Astrocyte of the spinal cord (primary cell): ENCODE measurements at places on chromosomes 3 and 15.

- DNase-seq = no peak
Measured at GRCh38 chr3:144708437-144708836, 736.8 kb downstream of the DIPK2A start.

- no peak for DNase-seq
Measured at GRCh38 chr3:77373619-77374018, 333.7 kb downstream of the ROBO2 start.

- no peak for DNase-seq
Measured at GRCh38 chr15:98778263-98778959, 130.1 kb downstream of the IGF1R start.

DNA sequence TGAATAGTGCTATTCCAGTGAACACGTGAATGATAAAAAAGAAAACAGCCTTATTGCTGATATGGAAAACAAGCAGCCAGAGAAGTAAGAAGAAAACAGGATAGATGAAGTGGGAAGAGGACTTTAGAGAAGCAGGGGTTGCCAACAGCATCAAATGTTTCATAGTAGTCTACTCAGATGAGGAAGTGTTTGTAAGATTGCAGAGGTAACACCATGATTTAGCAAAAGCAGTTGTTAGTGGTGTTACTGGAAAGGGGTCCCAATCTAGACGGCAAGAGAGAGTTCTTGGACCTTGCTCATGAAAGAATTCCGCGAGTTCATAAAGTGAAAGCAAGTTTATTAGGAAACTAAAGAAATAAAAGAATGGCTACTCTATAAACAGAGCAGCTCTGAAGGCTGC, 108.8 kb upstream of the MCTP2 start:
- DNase-seq = no peak

DNA sequence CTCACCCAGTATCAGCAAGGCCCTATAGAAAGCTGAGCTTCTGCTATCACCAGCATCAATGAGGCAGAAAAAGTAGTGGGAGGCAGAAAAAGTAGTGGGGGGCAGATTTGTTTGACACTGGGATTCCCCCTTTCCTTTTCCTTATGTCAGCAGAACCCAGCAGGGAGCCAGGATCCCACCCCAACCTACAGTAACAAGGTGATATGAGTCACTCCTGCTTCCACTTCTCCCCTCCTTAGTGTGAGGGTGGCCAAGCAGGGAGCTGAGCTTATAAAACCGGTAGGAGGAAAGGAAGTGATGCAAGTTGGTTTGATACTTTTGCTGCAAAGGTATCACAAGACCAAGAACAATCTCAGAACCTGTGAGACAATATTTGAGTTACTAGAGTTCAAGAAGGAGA, 128.7 kb downstream of the SCAPER start:
- DNase-seq = no peak

GRCh38 chr15:85760531-85761371, 34.0 kb downstream of the KLHL25 start:
- DNase-seq = no peak

GRCh38 chr3:6281662-6282061, 579.3 kb upstream of the GRM7 start:
- no peak for DNase-seq

DNA sequence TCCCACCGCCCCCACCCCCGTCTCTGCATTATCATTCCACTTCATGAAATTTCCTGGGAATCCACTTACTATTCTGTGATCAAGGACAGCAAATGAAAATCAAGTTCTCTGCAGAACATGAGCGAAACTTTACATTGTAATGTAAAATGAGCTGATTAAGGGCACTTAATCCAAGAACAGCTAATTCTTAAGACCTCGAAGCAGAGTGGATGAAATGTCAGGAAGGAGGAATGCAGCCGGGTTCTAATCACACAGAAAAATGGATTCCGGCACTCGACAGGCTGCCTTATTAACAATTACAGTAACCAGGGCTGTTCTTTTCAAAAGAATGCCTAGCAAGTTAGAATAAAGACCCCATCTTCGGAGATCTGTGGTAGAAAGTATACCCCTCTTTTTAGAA, 57.5 kb downstream of the RFTN1 start:
- DNase-seq = no peak

GRCh38 chr3:104908761-104909160, 457.9 kb upstream of the ALCAM start:
- DNase-seq = peak; percentile 56

- no peak for DNase-seq
Measured at GRCh38 chr15:81072551-81072950, 61.5 kb upstream of the CFAP161 start.

- peak; percentile 82 for DNase-seq
Measured at GRCh38 chr3:113287111-113287802, 75.9 kb downstream of the BOC start.

DNA sequence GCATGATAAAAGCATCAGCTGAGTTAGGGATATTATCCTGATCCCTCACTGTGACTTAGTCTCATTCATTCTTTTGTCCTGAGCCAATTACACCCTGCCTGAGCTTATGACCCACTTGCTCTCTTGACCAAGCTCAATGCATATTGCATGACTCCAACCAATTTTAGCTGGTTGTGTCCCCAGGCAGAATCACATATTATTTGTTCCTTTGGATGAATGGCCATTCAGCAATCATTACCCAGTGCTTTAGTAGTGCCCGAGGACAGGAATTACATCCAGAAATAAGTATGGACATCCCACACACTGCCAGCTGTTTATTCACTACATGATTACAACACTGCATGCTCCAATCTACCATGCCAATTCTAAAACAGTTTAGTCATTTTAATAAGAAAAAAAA, 322.5 kb downstream of the ZBBX start:
- no peak for DNase-seq

- DNase-seq = no peak
Measured at GRCh38 chr3:99508191-99508590, 130.2 kb upstream of the COL8A1 start.

- no peak for DNase-seq
Measured at GRCh38 chr3:138361561-138361971, 13.2 kb downstream of the MRAS start.

GRCh38 chr3:53731934-53732624, 114.1 kb downstream of the CHDH start:
- no peak for DNase-seq

- no peak for DNase-seq
Measured at GRCh38 chr15:101332061-101332467, 37.0 kb upstream of the SNRPA1 start.

DNA sequence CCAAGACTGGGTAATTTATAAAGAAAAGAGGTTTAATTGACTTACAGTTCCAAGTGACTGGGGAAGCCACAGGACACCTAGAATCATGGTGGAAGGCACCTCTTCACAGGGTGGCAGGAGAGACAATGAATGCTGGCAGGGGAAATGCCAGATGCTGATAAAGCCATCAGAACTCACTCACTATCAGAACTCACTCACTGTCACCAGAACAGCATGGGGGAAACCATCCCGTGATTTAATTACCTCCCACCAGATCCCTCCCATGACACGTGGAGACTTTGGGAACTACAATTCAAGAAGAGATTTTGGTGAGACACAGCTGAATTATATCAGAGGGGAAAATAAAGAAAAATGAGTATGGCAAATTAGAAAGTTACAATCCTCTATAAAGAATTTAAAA, 310.9 kb downstream of the BCHE start:
- no peak for DNase-seq

GRCh38 chr3:172516318-172517214, 6.7 kb downstream of the TNFSF10 start:
- peak; percentile 87 for DNase-seq

- no peak for DNase-seq
Measured at GRCh38 chr3:103247459-103247858, 812.6 kb downstream of the ZPLD1 start.

GRCh38 chr15:34582461-34583371, 735 bp downstream of the GOLGA8B start:
- DNase-seq = peak; percentile 22

- no peak for DNase-seq
Measured at GRCh38 chr3:115086344-115086743, 60.7 kb downstream of the ZBTB20 start.

GRCh38 chr3:113498221-113499005, 16.5 kb downstream of the SPICE1 start:
- DNase-seq = peak; percentile 81

DNA sequence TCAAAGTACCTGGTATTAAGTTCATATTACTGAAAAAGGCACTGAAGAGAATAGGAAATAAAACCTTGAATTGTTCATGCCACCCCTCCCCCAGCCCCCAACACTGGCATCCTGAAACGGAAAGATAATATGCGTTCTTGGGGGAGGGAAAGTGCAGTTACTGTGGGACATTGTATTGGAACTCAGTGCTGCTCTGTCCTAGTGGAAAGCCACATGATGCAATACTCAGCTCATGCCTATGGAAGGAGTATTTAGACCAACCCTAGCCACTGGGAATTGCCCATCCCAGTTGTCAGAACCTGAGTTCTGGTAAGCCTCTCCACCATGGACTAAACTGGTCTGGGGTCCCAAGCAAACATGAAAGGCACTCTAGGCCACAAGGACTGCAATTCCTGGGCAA, 680.8 kb upstream of the BCHE start:
- DNase-seq = no peak

GRCh38 chr3:51378065-51378464, 7.0 kb upstream of the MANF start:
- DNase-seq = no peak

- peak; percentile 34 for DNase-seq
Measured at GRCh38 chr3:135966271-135966961, 888 bp downstream of the PPP2R3A start.

DNA sequence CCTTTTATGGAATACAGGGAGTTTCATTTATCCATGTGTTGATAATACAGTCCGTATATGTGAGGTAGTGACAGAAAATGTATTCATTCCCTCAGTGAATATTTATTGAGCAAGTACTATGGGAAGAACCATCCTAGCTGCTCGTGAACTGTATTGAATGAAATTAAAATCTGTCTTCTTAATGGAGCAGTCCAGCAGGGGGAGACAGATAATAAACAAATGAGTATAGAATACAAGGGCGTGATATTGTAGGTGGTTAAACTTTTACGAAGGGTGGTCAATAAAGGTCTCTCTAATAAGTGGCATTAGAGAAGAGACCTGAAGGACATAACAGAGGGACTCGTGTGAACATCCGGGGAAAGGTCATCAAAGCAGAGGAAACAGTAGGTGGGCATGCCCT, 62.7 kb upstream of the OSTN start:
- peak; percentile 31 for DNase-seq

GRCh38 chr15:48604567-48604966, 40.9 kb downstream of the FBN1 start:
- no peak for DNase-seq

- DNase-seq = no peak
Measured at GRCh38 chr3:67500709-67501108, 153.7 kb downstream of the SUCLG2 start.

- DNase-seq = no peak
Measured at GRCh38 chr3:197465197-197465995, 90.4 kb downstream of the BDH1 start.

- no peak for DNase-seq
Measured at GRCh38 chr15:101528108-101528916, 38.8 kb upstream of the PCSK6 start.

GRCh38 chr3:76047368-76047767, 262.0 kb upstream of the ZNF717 start:
- no peak for DNase-seq

- peak; percentile 48 for DNase-seq
Measured at GRCh38 chr3:69250014-69250413, 127.6 kb upstream of the LMOD3 start.

GRCh38 chr3:124584552-124585391, 145.5 kb upstream of the UMPS start:
- peak; percentile 48 for DNase-seq

GRCh38 chr3:138317687-138318086, 12.0 kb downstream of the NME9 start:
- no peak for DNase-seq

- no peak for DNase-seq
Measured at GRCh38 chr3:10262027-10262426, 13.8 kb downstream of the TATDN2 start.

GRCh38 chr15:23013681-23014080, 25.7 kb downstream of the TUBGCP5 start:
- no peak for DNase-seq

DNA sequence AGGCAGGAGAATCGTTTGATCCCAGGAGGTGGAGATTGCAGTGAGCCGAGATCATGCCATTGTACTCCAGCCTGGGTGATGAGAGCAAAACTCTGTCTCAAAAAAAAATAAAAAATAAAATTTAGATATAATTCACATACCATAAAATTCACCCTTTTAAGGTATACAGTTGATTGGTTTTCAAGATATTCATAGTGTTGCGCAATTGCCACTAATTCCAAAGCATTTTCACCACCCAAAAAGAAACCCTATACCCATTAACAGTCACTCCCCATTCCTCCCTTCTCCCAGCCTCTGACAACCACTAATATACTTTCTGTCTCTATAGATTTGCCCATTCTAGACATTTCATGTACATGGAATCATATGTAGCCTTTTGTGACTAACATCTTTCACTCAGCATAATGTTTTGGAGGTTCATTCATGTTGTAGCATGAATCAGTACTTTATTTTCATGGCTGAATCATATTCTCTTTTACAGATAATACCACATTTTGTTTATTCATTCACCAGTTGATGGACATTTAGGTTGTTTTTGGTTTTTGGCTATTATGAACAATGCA, 116.7 kb downstream of the RASA2 start:
- no peak for DNase-seq

GRCh38 chr3:1534252-1534651, 441.4 kb downstream of the CNTN6 start:
- no peak for DNase-seq
